Spinal cord (tissue), 10 donors: ENCODE measurements at places on chromosomes 2 and 18.
A peak's percentile ranks its signal among the peaks of the same experiment; 100 is the strongest.

GRCh38 chr2:192098814-192099491 is 95.8 kb downstream of the TMEFF2 start:
- no peak for DNase-seq

GRCh38 chr2:145623136-145623535 is 1103.2 kb upstream of the ZEB2 start:
- no peak for DNase-seq

DNA sequence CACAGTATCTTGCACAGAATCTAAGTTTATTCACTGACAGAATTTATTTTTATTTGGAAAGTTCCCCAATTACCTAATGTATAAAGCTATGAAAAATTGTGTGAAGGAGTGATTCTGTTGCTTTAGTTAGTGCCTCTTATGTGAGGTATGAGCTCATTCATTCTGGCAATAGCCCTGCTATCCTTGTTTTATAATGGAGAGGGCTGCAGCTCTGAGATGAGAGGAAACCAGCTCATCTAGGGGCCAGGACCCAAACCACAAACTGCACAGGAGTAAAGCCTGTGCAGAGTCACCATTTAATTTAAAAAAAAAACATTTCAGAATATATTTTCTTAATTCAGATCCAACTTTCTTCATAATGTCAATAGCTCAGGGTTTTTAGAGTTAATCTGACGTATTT is 383.0 kb downstream of the TMEM182 start:
- DNase-seq, result no peak

- no peak for DNase-seq
These were observed 102.9 kb upstream of the CCDC195 start for GRCh38 chr2:224819075-224819474.

DNA sequence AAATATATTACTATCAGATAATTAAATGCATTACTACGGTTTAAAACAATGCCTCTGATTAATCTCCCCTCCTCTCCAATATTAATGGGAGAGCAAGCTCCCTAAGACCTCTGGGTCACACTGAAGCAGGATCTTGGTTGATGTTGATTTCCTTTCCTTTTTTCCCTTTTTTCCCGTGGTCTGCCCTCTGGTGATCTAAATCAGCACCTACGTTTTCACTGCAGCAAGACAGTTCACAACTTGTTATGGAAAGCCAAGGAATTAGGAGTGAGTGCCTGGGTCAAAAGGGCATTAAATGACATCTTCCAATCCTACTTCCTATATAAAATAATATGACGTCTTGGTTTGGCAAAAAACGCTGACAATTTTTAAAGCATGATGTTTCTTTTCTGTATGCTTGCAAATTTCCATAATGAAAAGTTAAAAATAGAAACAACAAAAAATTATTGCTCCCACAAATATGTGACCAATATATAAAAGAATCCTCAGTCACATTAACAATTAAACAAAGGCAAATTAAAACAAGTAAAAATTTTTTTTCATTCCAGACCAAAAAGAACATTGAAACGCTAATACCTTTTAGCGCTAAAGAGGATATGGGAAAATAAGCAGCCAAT is 7.9 kb upstream of the CFAP36 start:
- DNase-seq, result peak; percentile 61

- peak; percentile 21 for DNase-seq
These were observed 233.5 kb upstream of the ZEB2 start for GRCh38 chr2:144753416-144753815.

- DNase-seq, result no peak
These were observed 240.9 kb downstream of the CALCRL start for GRCh38 chr2:187207126-187207525.

DNA sequence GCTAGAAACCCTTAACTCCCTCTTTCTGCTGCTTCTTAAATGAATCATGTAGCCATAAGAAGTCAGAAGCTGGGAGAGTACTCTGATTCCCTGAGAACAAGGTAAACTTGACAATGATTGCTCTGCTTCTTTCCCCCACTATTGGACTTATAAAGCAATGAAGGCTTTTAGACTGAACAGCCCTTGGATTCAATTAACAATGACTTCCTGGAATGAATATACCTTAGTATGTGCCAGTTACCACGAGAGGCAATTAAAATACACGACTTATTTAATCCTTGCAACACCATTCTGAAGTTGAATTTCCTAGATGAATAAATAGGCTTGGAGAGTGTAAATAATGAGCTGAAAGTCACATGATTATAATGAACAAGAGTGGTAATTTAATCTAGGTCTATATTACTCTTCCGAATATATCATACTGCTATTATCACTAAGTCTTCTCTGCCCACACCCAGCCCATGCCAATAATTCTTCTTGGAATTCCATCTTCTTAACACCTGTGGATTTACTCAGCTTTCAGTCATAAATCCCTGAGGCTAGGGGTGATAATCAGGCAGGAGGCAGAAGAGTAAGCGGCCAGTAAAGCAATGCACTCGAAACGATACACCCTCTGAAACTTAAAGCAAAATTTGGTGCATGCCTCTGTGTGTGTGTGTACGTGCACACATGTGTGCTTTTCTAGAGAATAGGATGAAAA is 170.2 kb downstream of the ATAD2B start:
- no peak for DNase-seq

DNA sequence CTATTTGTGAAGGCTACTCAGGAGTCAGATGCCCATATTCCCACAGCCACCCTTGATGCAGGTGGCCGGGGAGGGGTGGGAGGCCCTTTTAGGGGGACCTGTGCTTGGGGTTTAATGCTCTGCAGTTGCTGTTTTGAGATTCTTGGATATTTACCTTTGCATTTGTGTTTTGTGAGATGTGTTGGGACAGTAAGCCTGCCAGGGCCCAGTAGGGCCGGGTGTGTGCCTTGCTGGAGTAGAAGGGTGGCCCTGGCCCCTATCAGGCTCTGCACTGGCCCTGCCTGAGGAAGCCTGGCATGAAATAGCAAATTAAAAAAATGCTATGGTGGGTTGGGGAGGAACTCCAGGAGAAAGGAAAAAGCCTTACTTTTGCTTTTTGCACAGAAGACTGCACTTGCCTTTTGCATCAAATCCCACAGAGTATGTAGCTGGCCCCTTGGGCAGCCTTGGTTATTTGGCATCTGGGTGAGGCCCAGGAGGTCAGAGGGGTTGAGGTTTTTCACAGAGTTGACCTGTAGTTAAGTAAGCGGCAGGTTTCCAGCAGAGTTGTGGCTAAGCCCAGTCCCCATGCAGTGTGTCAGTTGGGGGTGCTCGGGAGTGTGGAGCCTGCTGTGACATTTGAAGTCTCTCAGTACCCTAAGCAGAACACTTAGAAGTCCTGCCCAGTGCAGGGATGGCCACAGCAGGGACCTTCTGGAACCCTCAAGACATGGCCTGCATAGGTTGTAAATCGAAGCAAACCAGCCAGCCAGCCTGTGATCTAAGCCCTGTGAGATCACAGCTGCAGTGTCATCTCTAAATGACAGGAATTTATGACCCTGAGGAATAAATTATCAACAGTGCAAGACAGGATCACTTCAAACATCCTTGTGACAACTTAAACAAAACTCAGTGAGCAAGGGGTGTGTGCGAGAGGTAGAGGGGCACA is 68.8 kb downstream of the SH3RF3 start:
- DNase-seq, result no peak

DNA sequence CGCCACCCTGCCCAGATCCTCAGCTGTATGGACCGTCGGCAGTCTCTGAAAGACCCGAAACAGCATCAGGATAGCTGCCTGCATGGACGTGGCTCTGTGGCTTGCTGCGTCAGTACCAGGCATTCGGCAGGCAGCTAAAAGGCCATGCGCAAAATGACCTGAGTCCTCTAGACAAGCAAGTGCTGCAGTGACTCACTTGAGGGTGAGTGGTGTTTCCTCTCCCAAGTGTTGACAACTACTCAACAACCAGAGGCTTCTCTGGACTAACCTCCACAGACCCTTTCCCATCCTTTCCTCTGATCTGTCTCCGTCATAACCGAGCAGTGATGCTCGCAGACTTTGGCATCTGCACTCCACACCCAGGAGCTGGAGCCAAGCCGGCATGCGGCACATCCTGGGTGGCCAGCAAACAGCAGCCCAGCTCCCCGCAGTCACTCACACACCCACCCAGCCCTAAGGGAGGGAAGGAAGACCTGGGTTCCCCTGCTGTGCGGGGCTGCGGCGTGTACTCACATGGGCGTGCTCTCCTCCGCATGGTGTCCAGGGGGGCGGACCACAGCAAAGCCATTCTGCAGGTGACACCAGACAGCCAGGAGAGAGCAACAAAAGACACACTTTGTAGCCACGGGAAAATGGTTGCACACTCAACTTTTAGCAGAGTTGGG is 239.3 kb downstream of the TWIST2 start:
- DNase-seq, result no peak

DNA sequence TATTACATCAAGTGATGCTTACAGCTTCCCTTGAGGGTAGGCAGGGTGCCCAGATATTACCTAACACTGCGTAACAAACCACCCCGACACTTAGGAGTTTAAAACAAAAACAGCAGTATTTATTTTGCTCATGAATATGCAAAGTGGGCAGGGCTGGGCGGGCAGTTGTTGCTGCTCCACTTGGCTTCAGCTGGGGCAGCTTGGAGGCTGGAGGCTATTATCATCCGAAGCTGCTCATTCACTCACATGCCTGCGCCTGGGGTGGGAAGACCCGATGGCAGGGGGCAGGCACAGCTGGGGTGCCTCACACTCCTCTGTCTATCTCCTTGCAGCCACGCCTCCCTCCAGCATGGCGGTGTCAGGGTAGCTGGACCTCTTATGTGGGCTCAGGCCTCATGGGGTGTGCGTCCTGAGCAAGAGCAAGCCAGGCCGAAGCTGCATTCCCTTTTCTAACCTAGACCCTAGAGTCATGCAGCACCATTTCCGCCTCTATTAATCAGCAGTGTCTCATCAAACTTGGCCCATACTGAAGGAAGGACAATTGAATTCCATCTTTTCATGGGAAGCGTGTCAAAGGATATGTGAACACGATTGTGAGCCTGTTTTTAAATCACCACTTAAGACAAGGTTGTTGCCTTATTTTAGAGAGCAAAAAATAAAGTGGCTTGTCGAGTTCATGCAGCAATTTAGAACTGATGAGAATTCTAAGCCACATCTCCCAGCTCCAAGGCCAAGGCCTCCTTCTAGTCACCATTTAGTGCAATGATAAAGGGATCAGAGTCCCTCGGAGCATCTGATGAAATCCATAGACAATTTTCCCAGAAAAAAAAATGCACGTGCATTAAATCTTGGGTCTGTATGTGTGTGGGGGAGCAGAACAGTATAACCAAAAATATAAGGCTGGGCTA is 54.9 kb downstream of the SDC1 start:
- DNase-seq, result no peak

DNA sequence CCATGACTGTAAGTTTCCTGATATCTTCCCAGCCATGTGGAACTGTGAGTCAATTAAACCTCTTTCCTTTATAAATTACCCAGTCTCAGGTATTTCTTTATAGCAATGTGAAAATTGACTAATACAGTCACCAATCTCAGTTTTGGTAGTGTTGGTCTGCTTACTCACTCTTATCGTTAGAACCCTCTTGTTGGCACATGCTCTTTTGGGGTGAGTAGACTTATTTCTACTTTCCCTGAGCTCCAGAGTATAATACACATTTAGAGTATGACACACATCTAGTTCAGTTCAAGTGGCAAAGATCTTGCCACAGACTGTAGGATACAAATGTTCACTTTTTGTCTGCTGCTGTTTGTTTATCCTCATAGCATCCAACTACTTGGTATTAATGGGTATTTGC is 347.5 kb upstream of the CELF4 start:
- DNase-seq, result no peak

- DNase-seq, result no peak
These were observed 99.9 kb downstream of the PARD3B start for GRCh38 chr2:204645018-204645773.

GRCh38 chr2:234290671-234291070 is 206.2 kb downstream of the ARL4C start:
- no peak for DNase-seq

DNA sequence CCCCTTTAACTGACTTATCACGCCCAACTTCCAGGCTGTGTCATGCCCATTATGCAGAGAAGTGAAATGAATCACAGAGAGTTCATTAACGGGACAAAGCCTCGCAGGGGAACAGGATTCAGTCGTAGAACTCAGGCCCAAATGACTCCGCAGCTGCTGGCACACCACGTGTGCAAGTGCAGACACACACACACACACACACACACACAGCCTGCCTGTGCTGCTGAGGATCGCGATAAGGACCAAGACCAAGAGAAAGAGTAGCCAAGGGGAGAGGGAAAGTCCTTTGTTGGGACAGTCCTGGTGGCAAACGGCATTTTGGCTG is 90.0 kb upstream of the TAF1B start:
- no peak for DNase-seq

- DNase-seq, result no peak
These were observed 80.5 kb upstream of the KIF5C start for GRCh38 chr2:148794558-148794957.

DNA sequence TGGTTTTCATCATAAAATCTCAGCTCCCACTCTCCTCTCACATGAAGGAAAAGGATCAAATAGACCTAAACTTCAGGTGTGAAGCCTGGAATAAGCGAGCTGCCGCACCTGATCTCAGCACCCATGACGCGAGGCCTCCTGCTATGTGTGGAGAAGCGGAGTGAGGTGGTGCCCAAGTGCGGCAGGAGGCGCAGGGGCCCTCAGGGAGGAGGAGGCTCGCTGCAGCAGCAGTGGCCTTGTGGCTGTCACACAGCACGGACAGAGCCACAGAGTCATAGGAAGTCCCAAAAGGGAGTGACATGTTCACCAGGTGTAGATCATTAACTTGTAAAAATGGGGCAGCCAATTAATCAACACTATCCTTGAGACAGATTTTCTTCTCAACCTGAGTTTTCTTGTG is 9.1 kb downstream of the SCLY start:
- DNase-seq, result no peak

GRCh38 chr2:129722306-129723019 is 257.0 kb upstream of the RAB6C start:
- no peak for DNase-seq

GRCh38 chr2:223075301-223076270 is 23.6 kb downstream of the KCNE4 start:
- DNase-seq, result no peak

DNA sequence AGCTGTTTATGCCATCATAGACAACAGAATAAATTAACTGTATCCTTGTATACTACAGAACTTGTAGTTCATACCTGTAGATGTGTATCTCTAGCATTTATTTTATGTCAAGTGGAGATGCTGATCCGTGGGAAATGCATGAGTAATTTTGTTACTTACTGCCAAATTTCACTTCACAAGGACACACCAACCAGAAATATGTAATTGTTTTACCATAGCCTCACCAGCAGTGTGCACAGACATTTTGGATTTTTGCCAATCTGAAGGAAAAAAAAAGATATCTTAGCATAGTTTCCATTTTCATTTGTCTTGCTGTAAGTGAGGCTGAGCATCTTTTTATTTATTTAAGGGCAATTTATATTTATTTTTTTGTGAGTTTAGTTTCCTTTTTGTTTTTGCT is 265.1 kb upstream of the OSR1 start:
- no peak for DNase-seq

DNA sequence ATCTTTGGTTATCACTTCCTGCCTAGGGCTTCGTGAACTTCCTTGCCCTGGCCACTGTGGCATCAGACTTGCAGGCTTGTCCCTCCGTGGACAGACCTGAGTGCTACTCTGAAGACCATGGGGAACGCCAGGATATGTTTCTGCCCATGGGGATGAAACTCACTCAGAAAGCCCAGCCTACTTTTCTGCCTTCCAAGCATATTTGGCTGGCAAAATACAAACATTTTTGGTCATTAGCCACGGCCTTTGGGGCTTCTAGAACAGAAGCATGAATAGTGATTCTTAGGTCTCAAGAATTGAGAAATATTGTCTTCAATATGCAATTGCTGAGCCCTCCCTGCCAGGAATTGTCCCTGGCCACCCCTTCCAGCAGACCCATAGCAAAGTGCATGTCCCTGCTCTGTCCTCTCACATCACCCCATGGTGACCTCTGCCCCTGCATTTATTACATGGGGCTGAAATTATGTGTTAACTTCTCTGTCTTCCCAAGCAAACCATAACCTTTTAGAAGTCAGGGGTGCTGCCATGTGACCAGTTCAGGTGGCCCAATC is 152.4 kb downstream of the OSR1 start:
- DNase-seq, result no peak
